ENCODE measurements at places on chromosomes 3 and 15. TPM values are rescaled to one million over a fixed set of nuclear protein-coding genes. Genes with fewer than 3 reads are reported as not detected.

The RASL12 gene
- total RNA-seq = 10.3 TPM

DNA sequence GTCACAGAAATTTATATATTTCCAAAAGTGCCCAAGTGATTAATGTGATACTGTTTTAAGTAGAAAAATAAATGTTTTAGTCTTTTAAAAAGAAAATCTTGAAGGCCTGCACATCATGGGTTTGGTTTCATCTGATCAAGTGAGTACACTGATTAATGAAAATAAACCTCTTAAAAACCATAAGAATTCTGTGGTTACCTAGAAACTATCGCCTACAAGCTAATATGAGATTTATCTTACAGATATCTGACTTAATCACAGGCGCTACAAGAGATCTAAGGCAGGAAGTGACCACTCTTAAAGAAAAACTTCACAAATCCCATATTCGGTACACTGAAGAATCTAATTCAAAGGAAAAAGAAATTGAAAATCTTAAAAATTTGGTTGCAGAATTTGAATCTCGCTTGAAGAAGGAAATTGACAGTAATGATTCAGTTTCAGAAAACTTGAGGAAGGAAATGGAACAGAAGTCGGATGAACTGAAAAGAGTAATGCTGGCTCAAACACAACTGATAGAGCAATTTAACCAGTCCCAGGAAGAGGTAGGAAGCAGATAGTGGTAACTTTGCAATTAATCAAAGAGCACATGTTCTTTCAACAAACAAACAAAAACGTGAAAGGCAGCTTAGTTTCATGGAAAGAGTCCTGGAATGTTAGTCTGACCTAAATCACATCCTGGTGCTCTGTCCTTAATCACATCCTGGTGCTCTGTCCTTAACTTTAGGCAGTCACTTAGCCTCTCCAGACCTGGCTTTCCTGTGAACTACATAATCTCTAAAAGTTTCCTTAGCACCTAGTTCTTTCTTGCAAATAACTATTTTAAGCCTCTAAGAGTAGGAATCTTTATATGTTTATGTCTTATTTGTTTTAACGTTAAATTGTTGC lies 131.8 kb downstream of the CCNL1 start:
- no peak for DNase-seq

GRCh38 chr15:38430106-38430760 lies 23.7 kb upstream of the FAM98B start:
- DNase-seq = no peak

- DNase-seq = no peak
These were observed 9.1 kb upstream of the UTS2B start for GRCh38 chr3:191339316-191339917.

DNA sequence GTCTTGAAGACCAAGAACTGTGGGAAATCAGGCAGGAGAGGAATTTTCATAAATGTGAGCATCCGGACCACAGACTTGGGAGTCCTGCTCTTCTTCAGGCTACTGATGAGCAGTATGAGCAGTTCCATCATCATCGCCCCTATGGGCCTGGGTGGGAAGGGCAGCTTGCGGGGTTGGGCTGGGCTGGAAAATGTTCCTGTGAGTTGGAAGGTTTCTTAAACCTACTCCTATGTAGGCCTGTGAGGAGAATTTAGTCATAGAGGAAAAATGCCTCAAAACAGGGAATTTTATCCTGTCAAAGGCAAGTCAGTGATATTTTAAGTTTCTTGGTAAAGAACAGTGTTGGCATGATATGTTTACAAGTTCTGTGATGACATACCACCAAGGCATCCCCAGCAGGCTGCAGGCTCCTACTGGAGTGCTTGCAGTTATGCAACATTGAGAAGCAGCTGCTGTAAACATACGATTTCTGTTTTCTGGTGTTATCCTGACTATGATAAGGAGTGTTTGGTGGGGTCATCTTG lies 10.3 kb downstream of the MASP1 start:
- no peak for DNase-seq

DNA sequence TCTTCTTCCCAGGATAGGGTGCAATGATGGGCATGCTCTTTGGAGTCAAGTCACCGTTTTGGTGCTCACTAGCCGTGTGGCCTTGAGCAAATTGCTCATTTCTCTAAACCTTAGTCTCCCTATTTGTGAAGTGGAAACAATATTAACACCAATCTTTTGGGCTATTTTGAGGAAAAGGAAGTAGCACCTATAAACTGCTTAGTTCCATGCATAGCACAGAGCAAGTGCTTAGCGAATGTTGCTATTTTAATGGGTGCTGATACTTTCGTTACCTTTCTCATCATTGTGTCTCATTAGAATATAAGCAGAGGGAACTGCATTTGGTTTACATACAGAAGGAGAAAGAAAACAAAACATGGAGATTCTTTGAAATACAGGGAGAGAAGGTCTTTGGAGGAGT lies 66.1 kb downstream of the BOC start:
- DNase-seq = no peak

The GRM2 gene
- total RNA-seq = 4.3 TPM

DNA sequence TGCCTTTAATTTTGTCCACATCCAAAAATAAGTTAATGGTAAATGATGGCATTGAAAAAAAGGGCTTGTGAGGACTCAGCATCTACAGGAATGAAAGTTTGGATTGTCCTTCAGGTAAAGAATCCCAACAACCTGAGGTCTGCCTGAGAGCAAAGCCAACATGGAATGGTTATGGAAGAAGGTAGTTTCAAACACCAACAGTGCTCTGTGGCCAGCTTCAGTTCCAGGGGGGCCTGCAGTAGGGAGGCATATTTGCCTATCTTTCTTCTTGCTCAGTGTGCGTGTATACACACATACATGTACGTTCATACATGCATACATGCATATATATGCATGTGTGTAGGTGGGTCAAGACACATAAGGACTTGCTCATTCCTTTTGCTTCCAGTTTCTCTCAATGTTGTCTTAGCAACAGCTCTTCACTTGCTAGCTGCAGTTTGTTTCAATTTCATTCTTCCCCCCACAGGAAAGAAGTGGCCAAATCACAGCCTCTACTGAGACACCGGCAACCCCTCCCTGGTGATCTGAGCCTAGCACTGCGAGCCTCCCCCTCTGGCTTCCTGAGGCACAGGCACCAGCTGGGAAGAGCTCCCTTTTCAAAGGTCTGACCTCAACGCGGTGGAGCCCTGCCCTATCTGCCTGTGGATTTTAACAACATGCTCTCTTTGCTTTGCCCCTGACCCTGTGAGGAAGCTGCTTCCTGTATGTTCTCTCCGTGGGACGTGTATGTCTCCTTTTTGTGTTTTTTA lies 146.2 kb downstream of the KLF13 start:
- DNase-seq = no peak

The GATA2 gene
- total RNA-seq = 0.40 TPM

The MUC20 gene
- total RNA-seq = 0.24 TPM

The GPR62 gene
- total RNA-seq = 0.19 TPM

- DNase-seq = no peak
These were observed 66.2 kb downstream of the CORO2B start for GRCh38 chr15:68644996-68645395.

The MAGEL2 gene
- total RNA-seq = 4.5 TPM

GRCh38 chr15:61275901-61276300 lies 46.8 kb upstream of the RORA start:
- DNase-seq = no peak

DNA sequence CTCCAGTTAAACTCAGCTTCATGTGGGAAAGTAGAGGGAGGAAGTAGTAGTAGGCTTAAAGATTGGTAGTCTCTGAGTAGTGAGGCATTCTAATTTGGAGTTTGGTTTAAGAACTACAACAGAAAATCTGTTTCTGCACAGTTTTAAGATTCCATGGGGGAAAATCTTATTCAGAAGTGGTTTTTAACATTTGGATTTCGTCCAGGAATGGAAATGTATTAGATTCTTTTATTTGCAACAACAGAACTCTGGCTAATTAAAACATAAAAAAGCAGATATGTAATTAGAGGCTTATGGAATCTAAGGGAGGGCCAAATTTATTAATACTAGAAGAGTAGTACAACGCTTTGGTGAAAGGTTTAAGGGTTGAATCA lies 36.0 kb downstream of the NECTIN3 start:
- no peak for DNase-seq

The LRRC31 gene
- total RNA-seq = not detected

The C2CD4B gene
- total RNA-seq = 0.73 TPM

GRCh38 chr15:65902373-65902772 lies 33.1 kb downstream of the RAB11A start:
- DNase-seq = peak; percentile 13

DNA sequence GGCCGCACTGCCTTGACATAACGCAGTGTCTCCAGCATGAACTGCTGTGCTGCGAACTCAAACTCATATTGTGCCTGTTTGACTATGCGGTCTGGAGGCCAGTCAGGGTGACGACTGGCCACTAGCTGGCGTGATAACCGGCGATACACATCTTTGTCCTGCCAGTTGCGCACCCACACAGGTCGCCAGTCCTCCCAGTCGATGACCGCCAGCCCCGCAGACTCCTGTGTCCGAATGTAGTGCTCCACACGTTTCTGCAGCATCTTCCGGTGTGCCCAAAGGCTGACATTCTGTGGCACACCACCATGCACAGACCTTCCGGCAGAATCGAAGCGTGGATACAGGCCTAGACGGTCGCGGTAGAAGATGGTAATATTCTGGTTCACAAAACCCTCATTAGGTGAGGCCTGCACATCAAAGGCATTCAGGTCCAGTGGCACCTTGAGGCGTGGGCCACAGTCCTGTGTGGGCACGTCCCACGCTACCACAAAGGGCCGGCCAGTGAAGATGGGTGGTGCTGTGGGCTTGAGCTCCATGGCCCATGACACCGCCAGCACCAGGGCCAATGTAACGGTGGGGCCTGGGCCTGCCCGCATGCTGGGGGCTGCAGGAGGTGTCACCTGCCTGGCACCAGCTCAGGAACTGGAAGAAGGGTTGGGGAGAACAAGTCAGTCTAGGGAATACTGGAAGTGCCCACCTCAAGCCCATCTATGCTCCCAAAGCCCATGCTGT lies 2.5 kb downstream of the HYAL2 start:
- DNase-seq = no peak

GRCh38 chr3:2511356-2511755 lies 412.7 kb downstream of the CNTN4 start:
- peak; percentile 47 for DNase-seq

GRCh38 chr3:114328345-114328744 lies 34.5 kb downstream of the TIGIT start:
- DNase-seq = no peak

DNA sequence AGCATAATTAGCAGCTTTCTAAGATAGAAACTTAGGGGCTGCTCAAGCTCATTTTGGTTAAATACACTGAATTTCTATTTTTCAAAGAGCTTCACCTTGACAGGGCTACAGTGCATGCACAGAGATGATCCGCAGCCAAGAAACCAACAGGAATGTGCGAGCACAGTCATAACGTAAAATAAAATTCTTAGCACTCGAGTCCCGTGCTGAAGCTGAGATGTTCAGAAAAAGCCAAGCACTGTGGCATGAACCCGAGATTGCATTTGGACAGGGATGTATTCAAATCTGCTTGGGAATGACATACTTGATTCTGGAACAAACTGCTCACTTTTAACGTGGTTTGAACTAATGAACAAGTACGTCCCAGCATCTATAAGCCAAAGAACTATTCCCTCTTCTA lies 340.3 kb downstream of the FOXP1 start:
- DNase-seq = no peak

The AGBL1 gene
- not detected for total RNA-seq

GRCh38 chr15:57395292-57395691 lies 19.0 kb downstream of the CGNL1 start:
- DNase-seq = no peak

GRCh38 chr3:172550347-172550943 lies 27.2 kb upstream of the TNFSF10 start:
- DNase-seq = no peak

All from H1 (cell line).